ENCODE measurements at places on chromosomes 2 and 18.
A peak's percentile ranks its signal among the peaks of the same experiment; 100 is the strongest.

DNA sequence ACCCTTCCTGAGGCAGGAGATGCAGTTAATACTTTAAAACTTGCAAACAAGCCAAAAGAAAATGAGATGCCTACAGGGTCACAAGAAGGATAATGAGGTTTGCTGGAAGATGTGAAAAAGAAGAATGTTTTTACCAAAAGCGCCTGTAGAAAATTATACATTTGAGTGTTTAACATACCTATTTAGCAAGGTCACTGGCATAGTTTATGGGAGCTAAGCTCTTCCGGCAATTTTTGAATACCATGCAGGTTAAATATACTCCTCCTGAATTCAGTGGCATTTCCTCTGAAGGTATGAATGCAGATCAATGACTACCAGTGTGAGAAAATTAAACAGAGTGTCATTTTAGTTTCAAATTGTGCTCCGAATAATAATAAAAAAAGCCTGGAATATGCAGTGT is 21.2 kb upstream of the MAP3K20 start:
- no peaks in the 10 kb centered on the region for H3K36me3 ChIP-seq
- no peak for DNase-seq
- H3K27me3 ChIP-seq: peaks cover 46% of the 10 kb centered on the region
- no peak overlapping the region for H3K27ac ChIP-seq
- H3K4me1 ChIP-seq: no peaks in the 10 kb centered on the region
- no peak overlapping the region for H3K4me3 ChIP-seq

DNA sequence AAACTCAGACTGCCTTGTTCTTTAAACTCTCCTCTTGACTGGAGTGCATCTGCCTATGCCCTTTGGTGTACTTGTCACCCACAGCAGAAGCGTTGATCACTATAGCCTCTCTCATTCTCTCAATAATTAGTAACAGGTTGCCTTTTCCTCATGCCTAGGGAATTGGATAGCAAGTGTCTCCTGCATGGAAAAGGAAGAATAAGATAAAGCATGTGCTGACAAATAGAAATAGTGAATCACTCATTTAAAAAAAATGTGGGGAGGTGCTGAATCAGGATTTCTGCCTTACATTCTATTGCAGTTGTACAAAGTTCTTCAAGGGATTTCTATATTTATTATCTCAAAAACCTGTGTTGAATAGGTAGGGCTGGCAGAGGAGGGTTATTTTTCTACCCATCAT is 323.0 kb downstream of the TXNL1 start:
- no peaks in the 10 kb centered on the region for H3K4me1 ChIP-seq
- H3K36me3 ChIP-seq: no peaks in the 10 kb centered on the region
- DNase-seq: no peak
- no peaks in the 10 kb centered on the region for H3K27me3 ChIP-seq
- H3K27ac ChIP-seq: no peak overlapping the region

GRCh38 chr2:237627441-237628246 is at the start of gene LRRFIP1:
Gene LRRFIP1 (plus strand): TSS chr2:237627587. CDS start chr2:237627645, 58 bp downstream.
- H3K27ac ChIP-seq: no peak within 1 kb of the TSS
- H3K4me3 ChIP-seq: peak within 1 kb of the TSS; percentile 75
- H3K27me3 ChIP-seq: peaks cover 81% of the 10 kb centered on the region

- no peaks in the 10 kb centered on the region for H3K36me3 ChIP-seq
- no peak overlapping the region for H3K4me3 ChIP-seq
- no peak overlapping the region for H3K27ac ChIP-seq
- DNase-seq: no peak
- H3K4me1 ChIP-seq: peaks cover 11% of the 10 kb centered on the region
- peaks cover 100% of the 10 kb centered on the region for H3K27me3 ChIP-seq
Measured at GRCh38 chr2:45000921-45001868, 8.1 kb downstream of the SIX2 start.

DNA sequence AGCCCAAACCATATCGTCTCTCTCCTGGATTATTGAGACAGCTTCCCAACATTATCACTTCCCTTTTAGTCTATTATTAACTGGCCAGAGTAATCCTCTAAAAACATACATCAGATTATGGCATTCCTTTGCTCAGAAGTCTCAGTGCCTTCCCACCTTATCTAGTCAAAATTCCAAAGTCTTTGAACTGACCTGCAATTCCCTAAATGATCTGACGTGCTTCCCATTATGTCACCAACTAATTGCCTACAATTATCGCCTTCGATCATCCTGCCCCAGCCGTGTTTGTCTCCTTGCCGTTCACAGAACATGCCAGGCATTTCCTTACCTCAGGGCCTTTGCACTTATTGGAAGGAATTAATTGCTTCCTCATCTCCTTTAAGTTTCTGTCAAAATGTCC is 332.4 kb downstream of the IRS1 start:
- no peak for DNase-seq
- no peak overlapping the region for H3K4me3 ChIP-seq
- H3K4me1 ChIP-seq: no peaks in the 10 kb centered on the region
- H3K27ac ChIP-seq: no peak overlapping the region
- H3K36me3 ChIP-seq: no peaks in the 10 kb centered on the region

DNA sequence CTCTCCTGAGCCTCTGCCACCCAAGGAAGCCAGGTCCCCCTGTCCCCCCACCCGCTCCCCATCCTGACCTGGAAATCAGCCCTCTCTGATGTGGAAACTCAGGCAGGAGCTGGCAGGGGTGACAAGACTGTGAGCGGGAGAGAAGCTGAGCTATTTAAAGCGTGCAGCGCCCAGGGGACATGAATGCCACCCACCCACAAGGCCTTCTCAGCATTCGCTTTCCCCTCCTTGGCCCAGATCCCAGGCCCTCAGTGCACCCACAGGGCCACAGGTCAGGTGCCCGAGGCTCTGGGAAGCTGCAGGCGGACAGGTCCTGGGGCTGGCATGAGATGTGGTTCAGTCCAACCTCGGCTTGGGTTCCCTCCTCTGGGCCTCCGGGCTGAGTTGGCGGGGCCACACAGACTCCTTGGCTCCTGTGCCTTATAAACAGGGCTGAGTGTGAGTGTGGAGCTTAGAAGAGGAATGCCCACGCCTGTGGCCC is 168.3 kb downstream of the SMAD7 start:
- H3K27ac ChIP-seq: no peak overlapping the region
- DNase-seq: no peak
- H3K4me3 ChIP-seq: no peak overlapping the region
- peaks cover 39% of the 10 kb centered on the region for H3K27me3 ChIP-seq
- H3K36me3 ChIP-seq: no peaks in the 10 kb centered on the region
- H3K4me1 ChIP-seq: peaks cover 27% of the 10 kb centered on the region

DNA sequence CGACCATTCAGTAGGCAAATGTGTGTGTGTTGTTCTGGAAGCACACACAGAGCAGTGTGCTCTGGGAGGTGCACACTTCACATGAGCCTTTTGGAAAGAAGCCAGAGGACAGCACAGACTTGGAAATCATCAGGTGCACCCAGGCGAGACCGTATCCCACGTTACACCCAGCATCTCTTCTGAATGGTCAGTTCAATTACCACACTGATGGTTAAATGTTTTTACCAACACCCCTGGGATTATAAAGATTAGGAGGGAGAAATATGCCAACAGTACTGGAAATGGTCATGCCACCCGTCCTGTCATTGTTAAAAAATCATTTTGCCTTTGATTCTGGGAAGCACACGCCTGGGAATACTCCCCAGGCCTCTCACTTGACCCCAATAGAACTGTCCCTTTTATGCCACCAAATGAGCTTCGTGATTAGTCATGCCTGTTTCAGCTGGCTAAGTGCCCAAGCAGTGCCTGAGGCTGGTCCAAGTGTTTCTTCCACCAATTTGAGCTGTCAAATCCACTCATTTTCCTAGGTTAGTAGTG is 183.7 kb downstream of the NRP2 start:
- H3K4me1 ChIP-seq: peaks cover 15% of the 10 kb centered on the region
- peaks cover 20% of the 10 kb centered on the region for H3K27me3 ChIP-seq
- H3K36me3 ChIP-seq: no peaks in the 10 kb centered on the region
- no peak overlapping the region for H3K4me3 ChIP-seq
- no peak for DNase-seq
- H3K27ac ChIP-seq: no peak overlapping the region

DNA sequence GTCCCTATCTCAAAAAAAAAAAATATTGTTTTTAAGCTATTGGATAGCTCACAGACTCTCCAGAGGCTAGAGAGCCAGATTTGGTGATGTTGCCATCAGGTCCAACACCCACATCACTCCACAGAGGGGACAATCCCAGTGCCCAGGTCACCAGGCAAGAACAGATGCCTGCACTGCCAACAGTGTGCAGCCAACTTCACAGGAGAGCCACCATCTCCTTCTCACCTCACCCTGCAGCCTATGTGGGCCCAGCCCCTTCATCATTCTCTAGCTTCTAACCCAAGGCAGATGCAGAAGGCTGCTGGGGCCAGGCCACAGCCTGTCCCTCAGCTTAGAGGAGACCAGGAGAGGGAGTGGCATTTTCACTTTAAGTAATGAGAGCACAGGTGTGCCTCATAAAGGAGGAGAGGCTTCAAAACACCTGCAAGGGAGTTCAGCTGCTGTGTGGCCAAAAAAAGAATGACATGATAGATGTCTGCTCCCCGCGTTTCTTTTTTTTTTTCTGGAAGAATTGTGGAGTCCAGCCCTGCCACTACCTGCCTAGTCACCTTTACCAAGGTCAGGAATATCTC is 98.0 kb upstream of the ZSWIM2 start:
- peaks cover 3% of the 10 kb centered on the region for H3K4me1 ChIP-seq
- no peak for DNase-seq
- no peaks in the 10 kb centered on the region for H3K27me3 ChIP-seq
- H3K4me3 ChIP-seq: no peak overlapping the region
- H3K27ac ChIP-seq: no peak overlapping the region

GRCh38 chr2:101625387-101625786 is 72.1 kb upstream of the MAP4K4 start:
- H3K4me1 ChIP-seq: peaks cover 29% of the 10 kb centered on the region
- peaks cover 4% of the 10 kb centered on the region for H3K27me3 ChIP-seq
- no peak overlapping the region for H3K4me3 ChIP-seq
- no peak for DNase-seq
- no peak overlapping the region for H3K27ac ChIP-seq

DNA sequence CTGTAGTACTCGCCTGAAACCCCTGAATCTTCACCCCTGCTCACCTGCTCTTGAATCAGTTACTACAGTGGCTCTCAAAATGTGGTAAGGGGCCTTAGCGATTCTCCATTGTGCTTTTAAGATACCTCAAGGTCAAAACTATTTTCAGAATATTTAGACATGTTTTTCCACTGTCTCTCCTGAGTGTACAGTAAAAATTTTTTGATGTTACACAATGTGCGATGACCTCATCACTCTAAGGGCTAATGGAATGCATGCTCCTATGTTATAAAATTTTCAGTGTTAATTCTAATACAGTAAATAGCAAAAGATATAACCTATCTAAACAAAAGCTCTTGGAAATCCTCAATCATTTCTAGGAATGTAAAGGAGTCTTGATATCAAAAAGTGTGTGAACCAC is 336.9 kb upstream of the PKDCC start:
- H3K4me1 ChIP-seq: peaks cover 6% of the 10 kb centered on the region
- no peak for DNase-seq
- H3K36me3 ChIP-seq: no peaks in the 10 kb centered on the region
- H3K4me3 ChIP-seq: no peak overlapping the region
- no peak overlapping the region for H3K27ac ChIP-seq
- H3K27me3 ChIP-seq: no peaks in the 10 kb centered on the region

GRCh38 chr2:6957031-6957714 is 40.0 kb downstream of the RNF144A start:
- H3K36me3 ChIP-seq: peaks cover 37% of the 10 kb centered on the region
- H3K27ac ChIP-seq: no peak overlapping the region

DNA sequence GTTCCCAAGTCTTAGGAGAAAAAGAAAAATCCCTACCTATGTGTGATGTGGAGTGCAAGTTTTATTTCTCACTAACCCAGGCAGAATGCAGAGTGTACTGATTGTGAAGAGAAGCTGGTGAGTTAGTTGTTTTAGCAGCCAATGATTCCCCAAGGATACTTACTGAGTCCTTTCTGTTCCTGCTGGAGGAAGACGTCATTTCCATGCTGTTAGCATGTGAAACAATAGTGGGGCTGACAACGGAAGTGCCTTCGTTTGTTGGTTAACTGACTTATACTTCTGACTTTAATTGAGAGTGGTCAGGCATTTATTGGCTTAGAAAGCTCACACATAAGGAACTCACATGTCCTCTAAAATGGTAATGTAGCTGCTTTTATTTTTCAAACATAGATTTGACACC is 180.6 kb downstream of the MC4R start:
- no peaks in the 10 kb centered on the region for H3K27me3 ChIP-seq
- H3K27ac ChIP-seq: no peak overlapping the region
- no peak for DNase-seq
- H3K4me3 ChIP-seq: no peak overlapping the region
- H3K4me1 ChIP-seq: no peaks in the 10 kb centered on the region
- H3K36me3 ChIP-seq: no peaks in the 10 kb centered on the region

GRCh38 chr18:63185984-63186383 is 133.6 kb downstream of the BCL2 start:
- H3K36me3 ChIP-seq: peaks cover 60% of the 10 kb centered on the region
- no peak for DNase-seq
- H3K4me3 ChIP-seq: no peak overlapping the region

- H3K4me3 ChIP-seq: no peak overlapping the region
- DNase-seq: no peak
- no peak overlapping the region for H3K27ac ChIP-seq
- no peaks in the 10 kb centered on the region for H3K27me3 ChIP-seq
Measured at GRCh38 chr2:135547311-135547710, 16.0 kb downstream of the R3HDM1 start.

- no peaks in the 10 kb centered on the region for H3K36me3 ChIP-seq
- no peak overlapping the region for H3K27ac ChIP-seq
- DNase-seq: no peak
- H3K4me1 ChIP-seq: no peaks in the 10 kb centered on the region
Measured at GRCh38 chr2:50529600-50530218, 502.2 kb downstream of the NRXN1 start.

- no peak for DNase-seq
- no peak overlapping the region for H3K27ac ChIP-seq
- no peaks in the 10 kb centered on the region for H3K4me1 ChIP-seq
- H3K4me3 ChIP-seq: no peak overlapping the region
- no peaks in the 10 kb centered on the region for H3K27me3 ChIP-seq
Measured at GRCh38 chr2:34291076-34291475, 692.0 kb upstream of the FAM98A start.

DNA sequence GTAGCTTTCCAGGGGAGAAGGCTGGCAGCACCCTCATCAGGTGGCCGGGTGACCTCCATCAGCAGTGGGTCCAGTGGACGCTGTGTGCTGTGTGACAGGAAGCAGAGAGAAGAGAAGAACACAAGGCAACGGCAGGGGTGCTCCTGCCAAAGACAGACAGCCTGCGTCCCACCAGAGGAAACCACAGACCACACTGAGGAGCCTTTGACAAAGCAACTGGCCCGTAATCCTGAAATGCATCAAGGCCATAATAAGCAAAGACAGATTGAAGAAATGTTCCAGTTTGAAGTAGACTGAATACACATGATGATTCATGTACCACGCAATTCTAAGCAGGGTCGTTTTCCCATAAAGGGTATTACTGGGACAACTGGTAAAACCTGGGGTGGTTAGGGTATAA is 172.4 kb downstream of the FBXO15 start:
- DNase-seq: peak; percentile 41
- no peak overlapping the region for H3K27ac ChIP-seq
- no peaks in the 10 kb centered on the region for H3K36me3 ChIP-seq
- H3K27me3 ChIP-seq: peaks cover 12% of the 10 kb centered on the region
- H3K4me1 ChIP-seq: peaks cover 11% of the 10 kb centered on the region

- DNase-seq: no peak
- H3K27me3 ChIP-seq: no peaks in the 10 kb centered on the region
- no peak overlapping the region for H3K27ac ChIP-seq
- no peaks in the 10 kb centered on the region for H3K4me1 ChIP-seq
- H3K36me3 ChIP-seq: no peaks in the 10 kb centered on the region
Measured at GRCh38 chr18:56358608-56359280, 279.6 kb downstream of the TXNL1 start.

GRCh38 chr2:239498981-239499634 is 98.3 kb upstream of the HDAC4 start:
- DNase-seq: no peak
- no peaks in the 10 kb centered on the region for H3K4me1 ChIP-seq

Measured in activated naive CD4-positive, alpha-beta T cell treated with anti-CD3 and anti-CD28 coated beads, Interleukin-2, amount 10 ng/mL, durations not matched to agents 7 days and 5 days (primary cell).